ENCODE measurements at places on chromosomes 7 and 10. TPM values are rescaled to one million over a fixed set of nuclear protein-coding genes. Genes with fewer than 3 reads are reported as not detected.

DNA sequence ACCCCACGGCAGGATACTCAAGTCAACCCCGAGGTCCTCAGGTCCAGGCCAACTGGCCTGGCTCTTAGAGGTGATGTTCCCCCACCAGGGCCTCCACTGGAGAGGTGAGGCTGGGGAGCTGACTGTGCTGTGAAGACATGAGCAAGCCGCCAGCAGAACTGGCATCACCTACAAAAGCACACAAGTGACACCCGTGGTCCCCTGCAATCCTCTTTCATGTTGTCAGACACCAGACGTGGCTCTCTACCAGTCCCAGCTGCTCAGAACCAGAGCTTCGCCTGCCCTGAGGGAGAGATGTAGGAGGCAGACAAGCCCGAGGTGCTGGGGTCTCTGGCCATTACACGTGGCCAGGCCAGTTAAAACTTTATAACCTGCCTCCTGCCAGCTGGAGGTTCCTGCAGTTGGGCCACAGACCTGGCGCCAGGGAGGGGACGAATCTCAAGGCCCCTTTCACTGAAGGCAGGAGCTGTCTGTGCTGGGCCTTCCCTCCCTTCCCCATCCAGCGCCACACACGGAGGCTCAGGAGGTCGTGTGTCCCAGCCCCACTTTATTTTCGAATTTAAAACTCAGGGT, 2.2 kb downstream of the COMTD1 start:
- peak overlapping the region; percentile 47 for H3K27ac ChIP-seq
- peaks cover 29% of the 10 kb centered on the region for H3K4me1 ChIP-seq
- no peaks in the 10 kb centered on the region for H3K27me3 ChIP-seq
- H3K36me3 ChIP-seq, result peaks cover 17% of the 10 kb centered on the region

LRRC17 gene
- 299 TPM for total RNA-seq

ADAM12 gene
- total RNA-seq, result 81.5 TPM

- no peak overlapping the region for H3K4me3 ChIP-seq
- no peaks in the 10 kb centered on the region for H3K27me3 ChIP-seq
- peaks cover 2% of the 10 kb centered on the region for H3K36me3 ChIP-seq
- DNase-seq, result no peak
- no peaks in the 10 kb centered on the region for H3K4me1 ChIP-seq
Observed at GRCh38 chr7:132815130-132815529, 238.9 kb upstream of the PLXNA4 start.

- H3K4me1 ChIP-seq, result peaks cover 23% of the 10 kb centered on the region
- H3K27me3 ChIP-seq, result peaks cover 16% of the 10 kb centered on the region
- DNase-seq, result no peak
- peaks cover 2% of the 10 kb centered on the region for H3K36me3 ChIP-seq
Observed at GRCh38 chr10:131899695-131900349, 986 bp upstream of the PPP2R2D start.

DNA sequence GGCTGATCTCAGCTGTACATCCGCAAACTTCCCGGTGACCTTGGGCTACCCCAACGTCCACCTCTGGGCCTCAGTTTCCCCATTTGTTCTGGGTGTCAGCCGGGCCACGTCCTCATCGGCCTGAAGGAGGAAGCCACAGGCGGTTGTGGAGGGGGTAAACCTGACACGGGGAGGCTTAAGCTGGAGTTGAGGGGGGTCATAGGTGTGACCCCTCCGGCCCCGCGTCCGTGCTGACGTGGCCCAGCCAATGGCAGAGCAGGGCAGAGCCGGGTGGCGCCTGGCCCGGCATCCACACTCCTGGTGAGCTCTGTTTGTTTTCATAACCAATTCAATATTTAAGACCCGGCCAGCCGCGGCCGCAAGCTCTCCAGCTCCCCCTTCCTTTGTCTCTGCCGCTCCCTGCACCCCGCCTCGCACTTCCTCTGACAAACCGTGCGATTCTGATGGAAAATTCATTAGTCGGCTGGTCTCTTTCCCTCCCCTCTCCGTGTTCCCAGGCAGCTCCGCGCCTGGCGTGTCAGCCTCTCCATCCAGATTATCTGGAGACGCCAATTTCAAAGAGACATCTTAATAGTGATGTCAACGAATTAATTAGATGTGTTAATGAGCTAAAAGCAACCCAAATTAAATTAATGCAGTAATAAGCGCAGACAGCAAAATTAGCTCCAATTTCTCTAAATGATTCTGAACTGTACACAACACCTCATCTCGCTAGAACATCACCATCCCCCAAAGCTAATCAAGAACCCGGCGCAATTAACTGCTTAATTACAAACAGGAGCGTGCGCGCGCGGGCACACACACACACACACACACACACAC, 55.4 kb downstream of the MICALL2 start:
- H3K4me1 ChIP-seq, result peaks cover 28% of the 10 kb centered on the region
- no peaks in the 10 kb centered on the region for H3K36me3 ChIP-seq
- H3K27me3 ChIP-seq, result peaks cover 52% of the 10 kb centered on the region
- DNase-seq, result peak; percentile 98

HABP2 gene
- 0.11 TPM for total RNA-seq

NEURL1 gene
- 10.9 TPM for total RNA-seq

CACNA2D1 gene
- 108 TPM for total RNA-seq

DNA sequence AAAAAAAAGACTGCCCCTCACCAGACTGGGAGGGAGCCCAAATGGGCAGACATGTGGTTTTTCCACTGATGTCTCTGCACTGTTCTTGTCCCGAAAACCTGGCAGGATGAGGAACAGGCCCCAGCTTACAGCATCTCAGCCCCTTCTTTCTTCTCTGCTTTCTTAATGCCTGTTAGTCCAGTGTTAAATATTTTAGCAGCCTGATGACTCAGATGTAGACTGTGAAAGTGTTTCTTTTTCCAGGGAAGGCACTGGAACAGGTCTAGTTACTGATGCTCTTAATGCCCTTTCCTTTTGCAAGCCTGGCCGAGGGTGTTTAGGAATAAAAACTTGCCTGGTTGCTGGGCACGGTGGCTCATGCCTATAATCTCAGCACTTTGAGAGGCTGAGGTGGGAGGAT, 107.7 kb downstream of the TACC2 start:
- H3K27me3 ChIP-seq, result no peaks in the 10 kb centered on the region
- no peak for DNase-seq
- H3K36me3 ChIP-seq, result no peaks in the 10 kb centered on the region

GRCh38 chr10:91576096-91576545, 56.8 kb downstream of the PPP1R3C start:
- H3K4me3 ChIP-seq, result no peak overlapping the region
- no peak overlapping the region for H3K27ac ChIP-seq
- DNase-seq, result no peak
- peaks cover 13% of the 10 kb centered on the region for H3K4me1 ChIP-seq
- no peaks in the 10 kb centered on the region for H3K27me3 ChIP-seq

- no peak overlapping the region for H3K27ac ChIP-seq
- peaks cover 3% of the 10 kb centered on the region for H3K4me1 ChIP-seq
- H3K27me3 ChIP-seq, result no peaks in the 10 kb centered on the region
- no peak for DNase-seq
Observed at GRCh38 chr7:21886396-21886795, 59.3 kb downstream of the CDCA7L start.

DNA sequence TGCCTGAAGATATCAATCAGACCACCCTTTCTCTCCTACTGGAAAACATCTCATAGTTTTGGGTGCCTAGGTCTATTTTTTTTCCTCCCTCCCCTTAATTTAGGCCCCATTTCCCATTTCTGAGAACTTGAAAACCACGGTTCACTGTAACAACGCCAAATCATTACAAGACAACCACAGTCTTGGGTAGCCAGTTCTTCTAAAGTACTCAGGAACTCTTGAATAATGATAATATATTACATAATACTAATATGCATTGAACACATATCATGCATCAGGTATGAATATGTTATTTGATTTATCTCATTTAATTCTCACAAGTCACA, 185.1 kb upstream of the ADO start:
- no peak overlapping the region for H3K27ac ChIP-seq
- H3K27me3 ChIP-seq, result no peaks in the 10 kb centered on the region
- no peaks in the 10 kb centered on the region for H3K36me3 ChIP-seq
- no peaks in the 10 kb centered on the region for H3K4me1 ChIP-seq
- DNase-seq, result no peak

DNA sequence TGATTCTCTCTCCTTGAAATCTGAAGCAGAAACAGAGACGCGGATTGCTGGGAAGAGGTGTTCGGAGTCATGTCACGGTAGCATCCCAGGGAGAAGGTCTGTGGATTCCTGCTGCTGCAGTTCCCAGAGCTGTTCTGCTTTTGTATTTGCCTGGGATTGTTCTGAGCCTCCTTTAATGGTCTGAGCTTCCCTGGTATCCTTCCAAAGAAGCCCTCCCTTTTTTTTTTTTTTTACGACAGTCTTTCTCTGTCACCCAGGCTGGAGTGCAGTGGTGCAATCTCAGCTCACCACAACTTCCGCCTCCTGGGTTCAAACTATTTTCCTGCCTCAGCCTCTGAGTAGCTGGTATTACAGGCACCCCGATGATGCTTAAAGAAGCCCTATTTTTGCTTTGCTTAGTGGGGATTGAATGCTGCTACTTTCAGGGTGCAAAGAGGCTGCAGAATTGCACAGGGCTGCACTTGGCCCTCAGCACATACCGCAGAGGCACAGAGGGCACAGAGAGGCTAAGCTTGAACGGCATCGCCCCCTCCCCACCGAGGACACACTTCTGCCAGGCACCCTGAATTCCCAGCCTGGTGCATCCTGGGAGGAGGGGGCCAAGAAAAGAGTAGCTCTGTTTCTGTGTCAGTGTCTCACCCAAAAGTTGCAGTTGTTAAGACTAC, 208.6 kb upstream of the GALNT17 start:
- H3K4me3 ChIP-seq, result no peak overlapping the region
- H3K4me1 ChIP-seq, result no peaks in the 10 kb centered on the region

DNA sequence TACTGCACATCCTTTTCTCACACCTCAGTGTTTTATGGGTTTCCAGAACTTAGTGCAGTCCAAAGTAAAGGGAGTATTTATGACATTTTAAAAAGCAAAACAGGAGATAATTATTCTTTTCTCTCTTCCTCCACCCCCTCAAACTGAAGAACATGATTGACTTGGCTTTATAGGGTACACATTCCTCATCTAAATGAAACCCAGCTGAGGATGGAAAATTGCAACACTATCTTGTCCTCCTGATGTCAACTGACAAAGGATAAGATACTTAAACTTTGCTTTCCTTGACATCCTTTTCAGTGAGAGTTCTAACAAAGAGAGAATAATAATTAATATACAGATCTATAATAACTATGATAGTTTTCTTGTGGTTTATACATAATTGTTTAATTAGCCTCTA, 299.1 kb downstream of the BBS9 start:
- no peaks in the 10 kb centered on the region for H3K36me3 ChIP-seq
- no peaks in the 10 kb centered on the region for H3K27me3 ChIP-seq
- no peaks in the 10 kb centered on the region for H3K4me1 ChIP-seq
- H3K4me3 ChIP-seq, result no peak overlapping the region
- H3K27ac ChIP-seq, result no peak overlapping the region

DNA sequence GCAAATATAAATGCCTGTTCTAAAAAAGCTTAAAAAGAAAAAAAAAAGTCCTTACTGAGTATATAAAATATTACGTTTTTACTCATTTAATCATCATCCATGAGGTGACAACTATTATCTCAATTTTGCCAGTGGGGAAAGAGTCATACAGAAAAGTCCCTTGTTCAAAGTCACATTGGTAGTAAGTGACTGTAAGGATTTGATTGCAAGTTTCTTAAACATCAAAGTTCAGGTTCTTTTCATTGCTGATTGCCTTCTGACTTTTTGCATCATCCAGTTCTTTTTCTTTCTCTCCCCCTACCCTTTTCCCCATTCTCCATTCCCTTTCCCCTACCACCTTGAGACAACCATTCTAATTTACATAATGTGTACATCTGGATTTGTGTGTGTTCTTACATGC, 363.3 kb downstream of the NRG3 start:
- H3K27ac ChIP-seq, result no peak overlapping the region
- no peaks in the 10 kb centered on the region for H3K27me3 ChIP-seq
- no peak overlapping the region for H3K4me3 ChIP-seq
- DNase-seq, result no peak

GRCh38 chr10:74328388-74328787, 177.4 kb downstream of the ADK start:
- no peak overlapping the region for H3K27ac ChIP-seq
- DNase-seq, result no peak
- no peaks in the 10 kb centered on the region for H3K27me3 ChIP-seq
- H3K4me1 ChIP-seq, result no peaks in the 10 kb centered on the region
- no peak overlapping the region for H3K4me3 ChIP-seq
- H3K36me3 ChIP-seq, result no peaks in the 10 kb centered on the region

PAPOLB gene
- 0.94 TPM for total RNA-seq

DNA sequence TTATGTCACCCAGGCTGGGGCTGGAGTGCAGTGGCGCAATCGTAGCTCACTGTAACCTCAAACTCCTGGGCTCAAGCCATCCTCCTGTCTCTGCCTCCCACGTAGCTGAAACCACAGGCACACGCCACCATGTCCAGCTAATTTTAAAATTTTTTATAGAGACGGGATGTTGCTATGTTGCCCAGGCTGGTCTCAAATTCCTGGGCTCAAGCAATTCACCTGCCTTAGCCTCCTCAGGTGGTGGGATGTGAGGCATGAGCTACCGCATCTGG, 123.2 kb upstream of the PARD3 start:
- H3K4me3 ChIP-seq, result no peak overlapping the region
- DNase-seq, result no peak
- no peak overlapping the region for H3K27ac ChIP-seq
- no peaks in the 10 kb centered on the region for H3K4me1 ChIP-seq
- no peaks in the 10 kb centered on the region for H3K36me3 ChIP-seq

DNA sequence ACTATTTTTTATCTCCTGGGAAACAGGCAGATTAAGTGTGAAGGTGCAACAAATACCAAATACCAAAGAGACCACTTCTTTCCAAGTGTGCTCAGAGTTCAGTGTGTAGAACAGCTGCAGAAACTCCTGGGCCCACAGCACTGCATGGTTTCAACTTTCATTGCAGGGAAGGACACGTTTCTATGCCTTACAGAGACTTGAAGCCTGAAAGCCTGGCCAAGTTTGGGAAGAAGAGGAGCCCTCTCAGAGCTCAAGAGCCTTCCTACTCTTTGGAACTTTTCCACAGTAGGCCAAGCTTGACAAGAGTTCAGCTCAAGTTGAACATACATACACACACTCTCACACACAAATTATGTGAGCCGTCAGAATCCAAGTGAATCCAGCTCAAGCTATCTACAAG, 2.5 kb downstream of the HOXA4 start:
- H3K27me3 ChIP-seq, result peaks cover 5% of the 10 kb centered on the region
- peaks cover 14% of the 10 kb centered on the region for H3K36me3 ChIP-seq
- DNase-seq, result no peak
- peak overlapping the region; percentile 98 for H3K27ac ChIP-seq

DNA sequence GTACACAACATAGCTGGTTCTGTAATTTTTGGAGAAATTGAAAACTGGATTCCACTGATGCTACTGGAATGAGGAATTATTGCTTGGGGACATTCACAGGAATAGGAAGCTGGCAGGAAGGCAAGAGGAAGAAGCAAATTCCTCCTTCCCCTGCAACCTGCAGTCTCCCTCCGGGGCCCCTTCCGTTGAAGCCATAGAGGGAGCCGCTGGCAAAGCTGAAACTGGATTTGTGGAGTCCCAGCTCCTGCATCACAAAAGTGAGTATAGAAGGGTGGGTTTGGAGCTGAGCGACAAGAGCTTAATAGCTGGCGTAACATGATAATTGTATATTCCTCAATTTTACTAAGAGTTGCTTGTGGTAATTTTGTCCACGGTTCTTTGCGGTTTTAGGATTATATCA, 190.8 kb downstream of the ADRA2A start:
- H3K4me3 ChIP-seq, result no peak overlapping the region
- no peak overlapping the region for H3K27ac ChIP-seq
- no peaks in the 10 kb centered on the region for H3K4me1 ChIP-seq

GRCh38 chr10:2985729-2986232, 81.6 kb upstream of the PFKP start:
- H3K27ac ChIP-seq, result no peak overlapping the region
- DNase-seq, result no peak
- H3K36me3 ChIP-seq, result no peaks in the 10 kb centered on the region
- H3K4me1 ChIP-seq, result peaks cover 10% of the 10 kb centered on the region
- no peak overlapping the region for H3K4me3 ChIP-seq

SYT15B gene
- total RNA-seq, result 2.7 TPM
